ENCODE measurements at places on chromosomes 11 and 22. TPM values are rescaled to one million over a fixed set of nuclear protein-coding genes. Genes with fewer than 3 reads are reported as not detected.
A peak's percentile ranks its signal among the peaks of the same experiment; 100 is the strongest.

DNA sequence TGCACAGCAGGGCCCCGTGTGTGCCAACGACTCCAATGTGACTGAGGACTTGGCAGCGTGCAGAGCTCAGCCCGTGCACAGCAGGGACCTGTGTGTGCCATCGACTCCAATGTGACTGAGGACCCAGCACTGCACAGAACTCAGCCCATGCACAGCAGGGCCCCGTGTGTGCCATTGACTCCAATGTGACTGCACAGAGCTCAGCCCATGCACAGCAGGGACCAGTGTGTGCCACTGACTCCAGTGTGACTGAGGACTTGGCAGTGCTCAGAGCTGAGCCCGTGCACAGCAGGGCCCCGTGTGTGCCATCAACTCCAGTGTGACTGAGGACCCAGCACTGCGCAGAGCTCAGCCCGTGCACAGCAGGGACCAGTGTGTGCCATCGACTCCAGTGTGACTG, 347.8 kb upstream of the B3GAT1 start:
- no peak for DNase-seq

Gene NPTXR
- 6.0 TPM for total RNA-seq

GRCh38 chr22:26592421-26592891, 2.5 kb upstream of the TPST2 start:
- DNase-seq = peak; percentile 5

Gene APOA5
- not detected for total RNA-seq

DNA sequence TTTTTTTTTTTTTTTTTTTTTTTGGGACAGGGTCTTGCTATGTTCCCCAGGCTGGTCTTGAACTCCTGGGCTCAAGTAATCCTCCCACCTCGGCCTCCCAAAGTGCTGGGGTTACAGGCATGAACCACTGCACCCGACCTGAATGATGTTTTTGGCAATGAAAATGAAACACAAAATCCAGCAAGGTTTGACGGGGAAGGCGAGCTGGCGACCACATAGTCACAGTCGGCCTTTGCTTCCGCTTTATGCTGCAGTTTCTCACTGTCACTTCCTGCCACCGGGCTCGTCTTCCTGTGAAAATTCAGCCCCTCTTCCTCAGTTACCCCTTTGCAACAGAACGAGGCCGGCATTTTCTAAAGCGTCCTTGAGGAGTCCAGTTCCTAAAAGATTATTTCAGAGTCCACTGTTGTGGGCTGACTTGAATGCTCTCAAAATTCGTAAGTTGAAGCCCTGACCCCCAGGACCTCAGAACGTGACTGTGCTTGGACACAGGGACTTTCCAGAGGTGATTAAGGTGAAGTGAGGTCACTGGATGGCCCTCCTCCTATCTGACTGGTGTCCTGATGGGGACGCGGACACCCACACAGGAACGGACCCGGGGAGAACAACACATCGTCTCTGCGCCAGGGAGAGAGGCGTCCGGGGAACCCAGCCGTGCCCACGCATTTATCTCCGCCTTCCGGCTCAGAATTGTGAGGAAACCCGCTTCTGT, 2.9 kb upstream of the BID start:
- DNase-seq = peak; percentile 53

DNA sequence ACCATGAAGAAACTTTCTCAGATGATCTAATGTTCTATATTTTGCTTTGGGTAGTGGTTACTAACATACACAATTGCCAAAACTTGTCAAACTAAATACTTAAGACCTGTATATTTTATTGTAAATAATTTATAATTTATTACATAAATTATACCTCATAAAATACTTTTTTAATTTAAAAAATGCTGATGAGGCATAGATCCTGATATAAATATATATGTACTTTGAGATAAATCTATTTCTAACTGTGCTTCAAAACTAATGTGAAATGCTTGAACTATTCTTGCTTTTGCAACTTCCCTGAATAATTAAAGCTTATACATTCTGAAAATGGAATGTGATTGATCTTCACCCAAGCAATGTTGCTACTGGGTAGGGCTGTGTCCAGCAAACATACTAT, 568.8 kb downstream of the INSC start:
- no peak for DNase-seq

DNA sequence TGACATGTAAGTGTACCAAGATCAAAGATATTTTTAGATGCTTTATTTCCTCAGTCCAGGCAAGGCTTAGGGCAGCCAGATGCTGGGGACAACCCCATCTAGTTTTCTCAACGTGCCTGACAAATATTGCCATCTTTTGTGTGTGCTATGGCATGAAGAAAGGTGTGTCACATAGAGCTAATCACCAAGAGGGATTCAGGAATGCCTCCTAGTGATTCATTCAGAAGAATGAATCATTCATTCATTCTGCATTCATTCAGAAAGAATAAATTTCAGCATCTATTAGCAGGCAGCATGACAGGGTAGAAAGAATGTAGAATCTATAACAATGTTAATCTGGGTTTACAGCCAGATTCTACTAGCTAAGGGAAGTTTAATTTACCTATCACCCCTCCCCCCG, 75.4 kb upstream of the LRRC4C start:
- DNase-seq = no peak

DNA sequence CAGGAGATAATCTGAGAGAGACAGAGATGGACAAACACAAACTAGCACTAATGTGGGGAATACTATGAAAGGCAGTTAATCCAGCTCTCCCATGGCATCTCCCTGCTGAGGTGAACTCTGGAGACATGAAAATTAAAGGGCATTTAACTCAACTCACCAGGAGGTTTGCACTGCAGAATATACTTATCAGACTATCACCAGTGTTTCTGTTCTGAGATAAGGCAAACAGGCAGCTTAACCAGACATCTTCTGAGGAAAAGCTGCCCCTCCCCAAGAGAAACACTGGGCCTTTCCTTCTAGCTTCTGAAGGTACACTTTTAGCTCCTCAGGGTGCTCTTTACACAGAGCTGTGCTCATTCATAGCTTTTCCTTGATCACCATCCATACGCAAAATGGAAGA, 85.5 kb downstream of the AMBRA1 start:
- DNase-seq = no peak

DNA sequence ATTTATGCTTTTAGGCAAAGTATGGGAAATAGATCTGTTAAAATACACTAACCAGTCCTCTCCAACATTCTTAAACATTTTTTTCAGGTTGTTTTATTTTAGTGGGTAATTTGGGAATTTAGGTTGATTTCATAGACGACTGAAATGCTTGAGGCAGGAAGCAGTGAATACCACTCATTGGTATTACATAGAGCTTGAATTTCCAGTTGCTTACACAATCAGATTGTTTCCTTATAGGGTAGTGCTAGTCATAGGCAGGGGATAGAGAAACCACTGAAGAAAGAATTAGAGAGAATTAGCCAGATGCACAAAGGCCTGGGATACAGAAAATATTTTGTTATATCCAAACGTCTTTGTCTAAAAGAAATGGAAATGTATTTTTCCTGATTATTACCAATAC, 23.9 kb upstream of the LYVE1 start:
- no peak for DNase-seq

GRCh38 chr11:38461751-38462150, 1863.7 kb upstream of the RAG2 start:
- no peak for DNase-seq

Gene AIFM3
- 3.0 TPM for total RNA-seq

DNA sequence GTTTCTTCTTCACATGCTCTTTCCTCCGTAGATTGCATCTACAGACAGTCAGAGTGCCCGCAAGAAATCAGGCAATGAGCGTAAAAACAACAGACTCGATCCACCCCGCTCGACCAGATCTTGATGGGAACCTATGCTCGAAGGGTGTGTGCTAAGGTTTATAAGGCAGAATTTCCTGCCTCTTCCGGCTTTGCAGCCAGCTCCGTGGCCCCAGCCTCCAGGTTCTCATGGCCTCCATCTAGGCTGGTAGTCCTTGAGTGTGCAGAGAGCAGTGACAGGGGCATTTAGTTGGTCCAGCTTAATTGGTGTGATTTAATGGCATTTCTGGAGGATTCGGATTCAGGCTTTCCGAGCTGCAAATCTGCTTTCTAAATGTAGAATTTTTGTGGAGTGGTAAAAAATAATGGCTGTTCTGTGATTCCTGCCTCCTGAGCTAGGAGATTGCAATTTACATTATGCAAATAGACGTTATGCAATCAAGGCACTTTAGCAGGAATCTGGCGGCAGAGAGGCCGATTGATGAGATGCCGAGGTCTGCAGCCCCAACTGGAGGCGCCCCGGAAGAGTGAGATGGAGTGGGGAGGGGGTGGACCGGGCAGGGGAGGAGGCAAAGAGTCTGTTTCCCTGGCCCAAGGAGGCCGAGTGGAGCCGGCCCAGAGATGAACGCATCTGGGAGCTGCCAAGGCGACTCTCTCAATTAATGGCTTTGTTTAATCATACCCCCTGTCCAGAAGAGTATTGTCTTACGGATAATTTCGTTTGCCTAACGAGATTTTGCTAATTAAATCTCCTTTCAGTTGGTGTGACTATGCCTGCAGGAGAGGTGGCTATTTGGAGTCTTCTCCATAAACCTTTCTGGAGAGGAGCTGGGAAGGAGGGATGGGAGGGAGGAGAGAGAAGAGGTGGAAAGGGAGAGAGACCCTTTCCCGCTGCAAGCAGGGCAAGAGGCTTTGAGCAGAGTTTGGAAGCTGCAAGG, 75.3 kb downstream of the PKNOX2 start:
- no peak for DNase-seq

DNA sequence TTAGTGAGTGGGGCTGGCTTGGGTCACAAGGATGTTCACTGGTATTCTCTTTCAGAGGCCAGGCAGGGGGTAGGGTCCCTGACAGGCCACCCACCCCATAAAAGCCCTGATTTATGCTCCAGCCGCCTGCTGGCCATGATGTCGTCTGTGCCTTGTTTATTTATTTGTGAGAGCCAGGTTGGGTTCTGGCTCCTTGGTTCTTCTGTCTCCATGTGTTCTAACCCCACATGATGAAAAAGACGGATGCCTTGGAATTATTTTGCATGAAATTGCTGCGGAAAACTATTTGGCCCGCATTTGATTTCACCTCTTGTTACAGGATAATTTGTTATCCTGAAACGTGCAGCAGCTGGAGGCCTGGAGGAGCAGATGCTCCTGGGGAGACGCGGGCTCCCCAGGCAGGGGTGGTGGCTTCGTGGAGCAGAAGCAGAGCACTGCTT, 46.3 kb upstream of the WNT11 start:
- no peak for DNase-seq

DNA sequence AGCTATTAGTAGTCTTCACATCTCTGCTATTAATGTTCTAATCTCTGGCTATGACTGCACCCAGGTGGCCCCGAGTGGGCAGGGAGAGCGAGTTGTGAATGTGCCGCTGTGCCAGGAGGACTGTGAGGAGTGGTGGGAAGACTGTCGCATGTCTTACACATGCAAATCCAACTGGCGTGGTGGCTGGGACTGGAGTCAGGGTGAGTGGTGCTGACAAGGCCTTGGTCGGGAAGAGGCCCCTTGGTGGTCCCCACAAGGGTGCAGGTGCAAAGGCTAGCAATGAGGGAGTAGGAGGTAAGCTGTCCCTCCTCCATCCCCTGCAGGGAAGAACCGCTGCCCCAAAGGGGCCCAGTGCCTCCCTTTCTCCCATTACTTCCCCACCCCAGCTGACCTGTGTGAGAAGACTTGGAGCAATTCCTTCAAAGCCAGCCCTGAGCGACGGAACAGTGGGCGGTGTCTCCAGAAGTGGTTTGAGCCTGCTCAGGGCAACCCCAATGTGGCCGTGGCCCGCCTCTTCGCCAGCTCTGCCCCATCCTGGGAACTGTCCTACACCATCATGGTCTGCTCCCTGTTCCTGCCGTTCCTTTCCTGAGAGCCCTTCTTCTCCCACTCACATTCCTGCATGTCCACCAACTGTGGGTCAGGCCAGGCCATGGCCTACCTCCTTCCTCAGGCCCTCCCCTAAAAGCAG, 2.9 kb downstream of the IZUMO1R start:
- DNase-seq = no peak

DNA sequence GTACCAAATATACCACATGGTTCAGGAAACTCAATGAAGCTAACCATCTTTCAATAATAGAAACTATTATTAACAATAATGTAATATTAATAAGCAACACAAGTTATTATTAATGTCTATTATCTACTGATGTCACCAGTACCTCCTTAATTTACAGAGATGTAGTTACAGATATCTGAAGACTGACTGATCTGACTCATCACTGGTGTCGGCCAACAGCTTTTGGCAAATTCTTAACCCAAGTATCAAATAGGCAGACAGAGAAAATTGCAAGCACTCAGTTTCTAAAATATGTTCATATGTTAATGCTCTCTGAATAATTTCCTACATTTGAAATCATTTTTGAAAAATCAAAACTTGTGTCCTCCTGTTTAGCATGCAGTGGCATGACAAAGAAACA, 100.4 kb upstream of the DDI1 start:
- DNase-seq = no peak

GRCh38 chr11:103731670-103732069, 304.8 kb upstream of the DDI1 start:
- no peak for DNase-seq

DNA sequence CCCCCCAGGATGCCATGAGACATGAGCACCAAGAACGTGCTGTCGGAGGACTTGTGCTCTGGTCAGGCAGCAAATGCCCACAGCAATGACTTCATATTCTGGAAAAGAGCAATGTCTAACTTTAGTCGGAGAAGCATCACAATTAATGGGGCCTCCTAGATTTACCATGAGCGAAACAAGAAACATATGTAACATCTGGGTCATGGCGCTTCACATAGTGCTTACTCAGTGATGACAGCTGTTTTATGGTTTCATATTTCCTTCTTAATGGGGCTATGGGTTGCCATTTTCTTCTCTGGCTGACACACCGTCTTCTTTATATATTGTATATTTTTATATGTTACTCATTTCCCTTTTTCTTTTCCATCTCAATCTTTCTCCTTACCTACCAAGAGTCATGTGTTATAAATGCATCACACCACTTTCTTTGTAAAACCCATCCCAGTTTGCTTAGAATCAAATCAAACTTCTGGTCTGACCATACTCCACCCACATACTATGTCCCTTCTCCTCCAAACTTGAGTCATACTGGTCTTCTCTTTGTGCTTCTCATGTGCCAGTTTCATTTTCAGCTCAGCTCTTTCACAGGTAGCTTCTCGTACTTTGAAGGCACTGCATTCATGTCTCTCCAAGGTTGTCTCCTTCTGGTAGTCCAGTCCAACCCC, 9.4 kb upstream of the CASP12 start:
- no peak for DNase-seq

Gene SPTBN2
- 52.1 TPM for total RNA-seq

All from body of pancreas (tissue), 4 donors.